Naive thymus-derived CD4-positive, alpha-beta T cell (primary cell): ENCODE measurements at places on chromosomes 16 and 17.

GRCh38 chr16:64364016-64364415 lies 757.8 kb downstream of the CDH11 start:
- H3K4me1 ChIP-seq, result no peaks in the 10 kb centered on the region
- no peak overlapping the region for H3K27ac ChIP-seq
- H3K27me3 ChIP-seq, result no peaks in the 10 kb centered on the region
- no peak overlapping the region for H3K4me3 ChIP-seq

- no peaks in the 10 kb centered on the region for H3K27me3 ChIP-seq
- H3K4me3 ChIP-seq, result no peak overlapping the region
- no peak for DNase-seq
- no peaks in the 10 kb centered on the region for H3K4me1 ChIP-seq
These were observed 30.7 kb upstream of the METTL9 start for GRCh38 chr16:21568502-21569189.

GRCh38 chr17:16926571-16927451 lies 45.1 kb downstream of the TNFRSF13B start:
- no peaks in the 10 kb centered on the region for H3K27me3 ChIP-seq
- H3K4me1 ChIP-seq, result peaks cover 10% of the 10 kb centered on the region
- H3K36me3 ChIP-seq, result no peaks in the 10 kb centered on the region
- DNase-seq, result no peak

DNA sequence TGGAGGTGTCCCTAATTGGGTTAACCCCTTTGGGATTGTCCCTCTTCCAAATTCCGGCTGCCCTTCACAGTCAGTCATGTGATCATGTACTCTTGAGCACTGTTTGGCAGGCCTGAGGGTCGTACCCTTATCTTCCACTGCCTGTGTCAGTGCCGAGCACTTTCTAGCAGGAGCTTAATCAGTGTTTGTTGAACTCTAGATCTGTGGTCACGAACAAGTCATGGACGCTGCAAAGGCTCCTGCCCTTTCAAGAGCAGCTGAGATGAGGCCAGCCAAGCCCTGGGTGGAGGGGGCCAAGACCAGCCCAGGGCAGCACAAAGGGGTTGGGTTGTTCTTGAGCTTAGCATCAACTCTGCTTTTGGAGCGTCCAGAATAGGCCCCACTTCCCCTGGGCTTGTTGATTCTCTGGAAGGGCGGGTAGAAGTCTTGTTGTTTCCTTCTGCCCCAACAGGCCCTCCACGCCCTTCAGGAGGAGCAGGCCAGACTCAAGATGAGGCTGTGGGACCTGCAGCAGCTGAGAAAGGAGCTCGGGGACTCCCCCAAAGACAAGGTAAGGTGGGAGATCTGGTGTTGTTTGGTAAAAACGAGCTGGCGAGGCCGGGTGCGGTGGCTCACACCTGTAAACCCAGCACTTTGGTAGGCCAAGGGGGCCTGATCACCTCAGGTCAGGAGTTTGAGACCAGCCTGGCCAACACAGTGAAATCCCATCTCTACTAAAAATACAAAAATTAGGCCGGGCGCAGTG lies 5.3 kb downstream of the IFI35 start:
- no peak overlapping the region for H3K27ac ChIP-seq
- H3K27me3 ChIP-seq, result no peaks in the 10 kb centered on the region
- no peaks in the 10 kb centered on the region for H3K4me1 ChIP-seq
- H3K36me3 ChIP-seq, result peaks cover 6% of the 10 kb centered on the region
- no peak for DNase-seq

- H3K27me3 ChIP-seq, result no peaks in the 10 kb centered on the region
- H3K36me3 ChIP-seq, result no peaks in the 10 kb centered on the region
- H3K4me1 ChIP-seq, result no peaks in the 10 kb centered on the region
- H3K27ac ChIP-seq, result no peak overlapping the region
These were observed 551.8 kb upstream of the KIF2B start for GRCh38 chr17:53270936-53271335.
